ENCODE measurements at places on chromosomes 11 and 22.
A peak's percentile ranks its signal among the peaks of the same experiment; 100 is the strongest.

- DNase-seq = no peak
These were observed 9.7 kb upstream of the SLCO2B1 start for GRCh38 chr11:75141166-75141565.

DNA sequence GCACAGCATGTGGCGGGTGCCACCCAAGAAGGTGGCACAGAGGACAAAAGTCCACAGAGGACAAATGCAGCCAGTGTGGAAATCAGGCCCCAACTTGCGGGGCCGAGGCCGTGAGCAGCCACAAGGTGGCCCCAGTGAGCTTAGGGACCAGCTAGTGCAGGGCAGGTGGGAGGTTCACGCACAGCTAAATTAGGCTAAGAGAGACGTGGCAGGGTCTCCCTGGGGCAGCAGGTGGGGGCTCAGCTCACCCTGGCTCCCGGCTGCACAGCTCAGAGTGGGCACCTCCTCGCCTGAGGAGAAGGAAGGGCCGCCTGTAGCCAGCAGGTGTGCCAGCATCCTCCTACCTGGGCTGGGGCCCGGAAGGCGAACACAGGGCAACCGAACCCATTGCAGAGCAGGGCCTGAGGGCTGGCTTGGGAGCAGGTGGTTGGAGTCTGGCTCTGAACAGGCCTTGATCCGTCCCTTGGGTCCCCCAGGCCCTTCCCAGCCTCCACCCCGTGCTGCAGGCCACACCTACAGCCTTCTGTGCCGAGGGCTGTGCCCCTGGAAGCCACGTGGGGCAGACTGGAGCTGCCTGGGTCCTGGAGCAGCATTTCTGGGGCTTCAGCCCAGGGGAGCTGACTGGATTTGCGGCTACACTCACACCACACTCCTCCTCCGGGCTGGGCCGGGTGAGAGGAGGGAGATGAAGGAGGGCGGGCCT lies 26.1 kb upstream of the CELSR1 start:
- peak; percentile 53 for DNase-seq

DNA sequence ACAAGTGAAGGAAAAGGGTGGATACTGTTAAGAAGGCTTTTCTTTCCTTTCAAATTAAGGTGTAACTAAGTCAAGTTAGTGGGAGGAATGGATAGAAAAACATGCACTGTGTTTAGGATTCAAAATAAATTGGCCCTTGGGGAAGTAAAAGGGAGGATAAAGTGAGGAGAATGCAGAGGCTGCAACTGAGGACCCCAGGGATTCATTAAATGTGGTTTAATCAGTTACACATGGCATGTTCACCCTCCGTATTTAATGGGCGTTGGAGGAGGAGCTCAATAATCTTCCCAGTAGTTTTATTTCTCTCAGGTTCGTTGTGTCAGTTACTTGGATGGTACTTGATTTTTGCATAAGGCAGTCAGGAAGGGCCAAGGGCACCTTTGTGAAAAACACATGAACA lies 966.3 kb downstream of the JRKL start:
- no peak for DNase-seq

DNA sequence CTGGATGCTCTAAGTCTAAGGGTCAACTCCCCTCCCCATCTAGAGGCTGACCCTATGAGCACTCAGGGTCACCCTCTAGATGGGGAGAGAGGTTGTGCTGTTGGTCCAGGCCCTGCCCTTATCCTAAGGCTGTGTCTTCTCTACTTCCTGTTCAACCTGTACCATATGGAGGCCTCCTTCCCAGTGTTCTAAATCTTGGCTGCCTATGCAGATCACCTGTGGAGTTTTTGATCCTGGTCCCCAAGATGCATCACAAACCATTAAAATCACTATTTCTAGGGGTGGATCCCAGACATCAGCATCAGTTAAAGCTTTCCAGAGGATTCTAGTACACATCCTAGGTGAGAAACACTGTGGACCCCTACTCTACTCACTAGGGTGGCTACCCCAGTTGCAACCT lies 26.2 kb downstream of the LARGE1 start:
- DNase-seq = no peak

GRCh38 chr22:36819112-36819511 lies 2.3 kb upstream of the PVALB start:
- DNase-seq = no peak

GRCh38 chr11:43556612-43557375 lies 123.7 kb upstream of the HSD17B12 start:
- DNase-seq = no peak

- DNase-seq = peak; percentile 98
These were observed 50.5 kb upstream of the SHISAL1 start for GRCh38 chr22:44363013-44363979.

DNA sequence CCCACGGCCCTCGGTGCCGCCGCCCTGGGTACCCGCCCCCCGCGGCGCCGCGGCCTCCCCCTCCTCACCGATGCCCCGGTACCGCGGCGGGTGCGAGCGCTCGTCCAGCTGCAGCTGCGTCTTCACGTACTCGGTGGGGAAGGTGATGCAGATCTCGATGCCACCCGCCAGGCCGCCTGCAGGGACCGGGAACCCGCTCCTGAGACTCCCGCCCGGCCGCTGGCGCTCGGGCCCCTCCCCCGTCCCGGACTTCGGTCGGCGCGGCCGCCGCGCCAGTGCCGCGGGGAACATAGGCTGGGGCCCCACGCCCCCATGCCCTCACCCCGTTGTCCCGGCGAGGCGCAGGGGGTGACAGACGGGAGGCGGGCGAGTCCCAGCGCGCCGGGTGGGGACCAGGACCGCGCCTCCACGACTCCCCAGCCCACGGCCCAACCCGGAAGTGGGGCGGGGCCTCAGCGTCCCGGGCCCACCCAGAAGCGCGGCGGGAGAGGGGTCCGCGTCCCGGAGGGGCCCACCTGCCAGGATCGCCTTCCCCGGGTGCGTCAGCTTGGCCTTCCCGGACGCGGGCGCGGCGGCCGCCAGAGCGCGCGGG lies 375 bp downstream of the SLC25A1 start:
- DNase-seq = no peak

DNA sequence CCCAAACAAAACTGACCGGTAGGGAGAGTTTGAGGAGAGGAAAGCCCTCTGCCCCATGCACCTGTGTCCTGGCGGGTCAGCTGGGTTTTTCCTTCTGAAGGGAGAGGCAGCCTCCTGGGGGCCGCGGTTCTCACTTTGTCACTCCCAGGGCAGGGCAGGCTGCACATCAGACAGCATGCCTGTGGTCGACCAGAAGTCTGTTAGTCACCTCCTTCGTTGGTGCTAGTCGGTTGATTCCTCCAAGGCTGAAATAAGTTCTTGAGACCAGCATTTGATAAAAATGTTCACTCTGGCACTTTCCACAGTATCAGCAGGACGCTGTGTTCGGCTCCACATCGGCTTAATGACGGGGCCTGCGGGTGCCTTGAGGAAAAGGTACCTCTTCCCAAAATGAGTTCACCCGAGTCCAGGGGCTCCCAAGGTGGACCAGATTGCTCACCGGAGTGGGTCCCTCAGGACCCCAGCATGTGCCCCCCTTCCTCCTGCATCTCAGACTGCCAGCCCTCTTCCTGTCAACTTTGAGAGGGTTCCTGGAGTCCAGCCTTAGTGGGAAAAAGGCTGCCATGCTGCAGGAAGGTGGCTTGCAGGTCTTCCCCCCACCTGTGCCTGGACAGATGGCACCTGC lies 373.7 kb upstream of the B3GAT1 start:
- no peak for DNase-seq

DNA sequence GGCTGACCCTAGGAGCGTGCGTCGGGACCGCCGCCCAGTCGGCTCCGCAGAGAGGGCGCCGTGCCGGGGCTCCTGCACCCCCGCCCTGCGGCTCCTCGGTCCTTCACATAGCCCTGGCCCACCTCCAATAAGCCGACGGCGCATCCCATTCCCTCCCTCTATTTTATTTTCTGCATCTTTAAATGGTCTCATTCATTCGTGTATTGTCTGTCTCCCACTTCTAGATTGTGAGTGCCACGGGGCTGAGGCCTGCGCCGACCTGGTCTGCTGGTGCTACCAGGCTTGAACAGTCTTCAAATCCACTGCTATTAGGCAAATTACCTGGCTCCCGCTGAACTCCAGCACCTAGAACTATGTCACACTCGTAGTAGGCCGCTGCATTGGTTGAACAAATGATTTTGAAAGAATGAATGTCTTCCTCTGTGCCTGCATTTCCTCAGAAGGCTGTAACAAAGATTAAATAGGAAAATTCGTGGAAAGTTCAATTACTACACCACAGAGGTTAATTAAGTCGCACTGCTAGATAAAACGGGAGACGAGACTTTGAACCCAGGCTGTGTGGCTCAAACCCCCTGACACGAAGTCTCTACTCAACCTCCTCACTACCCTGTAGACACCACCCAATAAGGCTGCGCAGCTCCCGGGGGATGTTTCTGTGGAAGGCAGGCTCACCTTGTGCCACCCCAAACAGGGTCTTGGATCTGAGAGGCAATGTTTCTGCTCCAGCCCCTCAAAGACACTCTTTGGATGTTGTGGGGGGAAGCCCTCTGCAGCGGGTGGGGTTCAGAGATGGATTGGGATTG lies 1.2 kb upstream of the PPP1R14B start:
- no peak for DNase-seq

DNA sequence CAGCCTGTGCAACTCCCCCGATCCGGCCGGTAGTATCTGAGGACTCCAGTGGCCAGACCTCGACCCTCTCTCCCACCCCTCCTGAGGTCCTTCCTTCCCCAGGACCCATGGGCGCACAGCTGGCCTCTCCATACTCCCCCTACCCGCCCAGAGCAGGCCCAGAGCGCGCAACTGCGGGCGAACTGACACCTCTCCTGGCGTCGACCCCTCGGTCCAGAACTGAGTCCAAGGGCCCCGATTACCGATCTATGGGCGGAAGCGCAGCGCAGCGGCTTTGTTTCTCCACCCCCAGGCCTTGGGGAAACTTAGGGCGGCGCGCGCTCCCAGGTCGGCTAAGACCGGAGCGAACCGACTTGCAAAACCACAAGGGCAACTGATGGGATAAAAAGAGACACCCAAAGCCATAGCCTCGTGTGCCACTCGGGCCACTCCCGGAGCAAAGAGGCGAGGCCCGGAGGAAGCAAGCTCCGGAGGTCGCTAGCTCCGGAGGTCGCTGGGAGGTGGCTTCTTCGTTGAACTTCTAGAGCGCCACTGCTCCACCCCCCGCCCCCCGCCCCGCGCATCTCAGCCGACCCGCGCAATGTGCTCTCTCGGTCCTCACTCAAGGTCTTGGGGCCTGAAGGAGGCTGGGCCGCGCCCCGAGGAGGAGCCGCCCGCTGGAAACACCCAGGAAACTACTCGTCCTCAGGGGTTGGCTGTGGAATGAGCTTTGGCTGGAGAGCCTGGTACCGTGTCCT lies 9.8 kb upstream of the ALX4 start:
- no peak for DNase-seq

DNA sequence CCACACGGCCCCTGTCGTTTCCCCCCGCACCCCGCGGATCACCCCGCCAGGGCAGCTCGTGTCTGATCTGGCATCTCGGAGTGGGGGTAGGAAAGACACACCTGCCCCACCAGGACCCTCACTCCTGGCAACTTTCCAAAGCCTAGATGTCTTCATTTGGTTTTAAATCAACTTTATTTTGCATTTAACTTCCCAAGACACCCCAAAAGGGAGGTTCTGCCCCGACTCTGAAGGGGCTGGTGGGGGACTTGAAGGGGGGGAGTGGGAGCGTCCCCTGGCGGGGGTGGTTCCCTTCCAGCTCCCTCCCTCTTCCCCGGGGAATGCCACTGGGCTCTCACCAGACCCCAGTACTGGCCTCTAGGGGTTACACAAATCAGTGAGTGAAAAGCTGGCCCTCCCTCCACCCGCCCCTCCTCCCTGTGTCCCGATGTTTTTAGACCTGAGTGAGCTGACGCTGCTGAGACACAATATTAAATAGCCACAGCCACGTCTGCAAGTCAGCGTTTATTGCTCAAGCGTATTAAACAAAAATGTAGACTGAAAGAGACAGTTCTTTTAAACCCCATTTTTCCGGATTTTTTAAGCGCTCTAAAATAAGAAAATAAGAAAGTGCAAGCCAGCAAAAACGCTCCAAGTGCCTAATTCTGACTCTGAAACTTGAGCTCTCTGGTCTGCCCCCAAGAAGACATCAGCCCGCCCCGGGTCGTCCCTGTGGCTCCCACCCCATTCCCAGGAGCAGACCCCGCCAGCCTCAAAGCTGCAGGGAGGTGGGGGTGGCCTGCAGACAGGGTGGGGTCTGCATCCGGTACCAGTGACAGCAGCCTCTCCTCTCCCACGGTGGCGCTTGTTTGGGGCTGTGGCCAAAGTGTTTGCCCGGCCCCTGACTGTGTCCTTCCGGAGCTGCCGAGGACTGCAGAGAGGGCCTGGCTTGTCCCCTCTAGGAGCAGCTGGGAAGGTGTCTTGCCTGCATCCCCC lies 1.1 kb upstream of the TTLL8 start:
- peak; percentile 68 for DNase-seq

DNA sequence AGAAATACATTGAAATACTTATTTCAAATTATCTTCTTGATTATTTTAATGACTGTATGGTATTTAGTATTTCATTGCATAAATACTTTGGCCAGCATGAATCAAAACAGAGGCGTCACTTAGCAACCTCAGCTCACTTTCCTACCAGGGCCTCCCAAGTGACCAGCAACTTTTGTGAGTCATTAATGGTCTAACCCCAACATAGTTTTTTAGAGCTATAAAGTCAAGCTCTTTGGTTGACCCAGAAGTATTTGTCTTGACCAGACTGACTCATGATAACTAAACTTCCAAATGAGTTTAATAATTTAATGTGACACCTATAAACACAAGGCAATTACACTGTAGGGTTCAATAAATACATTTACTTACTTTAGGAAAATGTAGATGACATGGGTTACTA lies 27.9 kb upstream of the RBMXL2 start:
- DNase-seq = peak; percentile 68

DNA sequence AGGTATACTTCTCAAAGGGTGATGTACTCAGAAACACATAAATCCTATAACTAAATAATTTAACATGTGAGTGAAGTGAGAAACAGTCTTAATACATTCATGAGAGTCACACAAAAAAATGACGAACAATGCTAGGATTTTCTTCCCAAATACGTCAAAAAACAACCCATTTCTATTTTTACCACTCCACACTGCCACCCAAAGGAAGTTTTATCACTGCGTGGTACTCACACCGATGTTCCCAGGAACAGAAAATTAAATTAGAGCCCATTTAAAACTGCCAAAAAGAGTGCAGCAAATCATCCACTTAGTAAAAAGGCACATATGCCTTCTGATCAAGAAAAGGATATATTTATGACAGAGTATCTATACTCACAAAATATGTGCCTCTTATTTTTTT lies 710.9 kb upstream of the FAT3 start:
- no peak for DNase-seq

- DNase-seq = no peak
These were observed 15.6 kb downstream of the RHOD start for GRCh38 chr11:67072295-67072694.

All from fibroblast of villous mesenchyme (primary cell).